ENCODE measurements at places on chromosomes 11 and 22.

DNA sequence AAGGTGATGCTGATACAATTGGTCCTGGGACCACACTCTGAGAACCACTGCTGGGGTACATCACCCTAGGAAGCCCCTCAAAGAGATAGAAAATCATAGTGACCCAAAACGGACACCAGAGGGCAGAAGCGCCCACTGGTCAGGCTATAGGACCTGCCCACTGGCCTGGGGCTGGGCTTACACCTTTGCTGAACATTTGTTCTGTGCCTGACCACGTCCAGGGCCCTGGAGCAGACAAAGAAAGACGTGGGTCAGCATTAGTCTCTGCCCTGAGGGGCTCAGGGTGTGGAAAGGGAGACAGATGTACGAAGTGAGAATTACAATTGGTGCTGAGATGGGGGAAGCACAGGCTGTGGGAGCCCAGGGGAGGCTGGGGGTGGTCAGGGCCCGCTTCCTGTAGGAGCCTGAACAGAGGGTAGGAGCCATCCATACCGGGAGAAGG lies 14.4 kb upstream of the SERPINH1 start:
- DNase-seq, result peak; percentile 84

GRCh38 chr11:61702701-61703312 lies 22.6 kb downstream of the DAGLA start:
- DNase-seq, result no peak

DNA sequence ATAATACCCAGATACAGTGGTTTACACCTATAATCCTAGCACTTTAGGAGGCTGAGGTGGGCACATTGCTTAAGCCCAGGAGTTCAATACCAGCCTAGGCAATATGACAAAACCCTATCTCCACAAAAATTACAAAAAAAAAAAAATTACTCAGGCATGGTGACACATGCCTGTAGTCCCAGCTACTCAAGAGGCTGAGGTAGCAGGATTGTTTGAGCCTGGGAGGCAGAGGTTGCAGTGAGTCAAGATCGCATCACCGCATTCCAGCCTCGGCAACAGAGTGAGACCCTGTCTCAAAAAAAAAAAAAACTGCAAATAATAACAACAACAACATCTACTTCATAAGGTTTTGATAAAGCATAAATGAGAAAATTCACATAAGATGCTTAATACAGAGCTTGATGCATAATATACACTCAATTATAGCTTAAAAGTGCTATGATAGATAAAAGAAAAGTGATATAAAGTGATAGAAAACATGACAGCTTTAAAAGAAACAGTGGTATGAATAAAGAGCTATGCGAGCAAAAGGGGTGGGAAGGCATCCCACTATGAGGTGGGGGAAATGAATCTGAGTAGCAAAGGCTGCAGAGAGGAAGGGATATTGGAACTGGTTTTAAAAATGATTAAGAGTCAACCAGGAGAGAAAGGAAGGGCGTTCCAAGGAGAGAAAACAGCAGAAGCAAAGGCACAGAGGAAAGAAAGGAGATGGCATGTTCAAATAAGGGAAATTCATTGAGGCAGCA lies 197.6 kb downstream of the KIF18A start:
- DNase-seq, result no peak

DNA sequence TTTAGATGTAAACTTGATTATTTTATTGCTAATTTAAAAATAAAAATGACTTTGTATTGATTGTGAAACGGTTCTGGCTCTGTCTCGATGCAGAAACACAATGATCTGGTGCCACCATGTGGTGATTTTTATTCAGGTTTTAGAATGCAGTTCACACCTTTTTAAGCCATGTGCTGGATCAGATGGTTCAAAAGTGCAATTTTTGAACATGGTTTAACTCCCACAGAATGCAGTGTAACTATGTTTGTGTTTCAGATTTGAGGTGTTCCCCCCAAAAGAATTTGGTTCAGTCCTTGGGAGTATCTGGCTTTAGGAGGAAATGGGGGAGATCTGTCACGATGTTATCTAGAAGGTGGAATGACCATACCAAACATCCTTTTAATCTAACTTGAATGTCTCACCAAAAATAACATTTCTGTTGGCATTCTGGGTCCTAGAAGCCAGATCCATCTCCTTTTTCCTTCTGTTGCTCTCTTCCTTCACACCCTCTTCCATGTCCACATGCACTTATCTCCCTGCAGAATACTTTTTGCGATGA lies 7.9 kb downstream of the MRPL16 start:
- DNase-seq, result peak; percentile 71

GRCh38 chr11:123330471-123330870 lies 99.6 kb upstream of the GRAMD1B start:
- no peak for DNase-seq

DNA sequence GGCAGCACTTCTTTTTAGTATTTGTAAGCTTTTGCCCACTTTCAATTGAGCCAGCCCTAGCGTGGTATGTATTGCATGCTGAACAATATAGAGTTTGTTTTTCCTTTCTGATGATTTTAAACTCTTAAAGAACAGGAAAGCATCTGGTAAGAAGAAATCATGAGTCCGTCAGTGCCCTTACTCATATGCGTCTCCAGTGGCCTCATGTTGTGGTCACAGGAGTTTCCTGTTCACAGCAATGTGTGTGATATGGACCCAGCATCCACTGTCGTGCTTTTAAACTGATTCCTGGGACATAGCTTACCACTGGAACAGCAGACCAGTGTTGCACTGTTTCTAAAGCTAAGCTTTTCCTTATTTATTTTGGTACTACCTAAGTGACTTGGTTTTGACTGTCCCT lies 40.1 kb downstream of the BID start:
- DNase-seq, result no peak

- DNase-seq, result peak; percentile 29
Observed at GRCh38 chr22:26170795-26171580, 1.7 kb downstream of the SEZ6L start.

- DNase-seq, result peak; percentile 89
Observed at GRCh38 chr11:25536289-25536688, 795.6 kb upstream of the ANO3 start.

DNA sequence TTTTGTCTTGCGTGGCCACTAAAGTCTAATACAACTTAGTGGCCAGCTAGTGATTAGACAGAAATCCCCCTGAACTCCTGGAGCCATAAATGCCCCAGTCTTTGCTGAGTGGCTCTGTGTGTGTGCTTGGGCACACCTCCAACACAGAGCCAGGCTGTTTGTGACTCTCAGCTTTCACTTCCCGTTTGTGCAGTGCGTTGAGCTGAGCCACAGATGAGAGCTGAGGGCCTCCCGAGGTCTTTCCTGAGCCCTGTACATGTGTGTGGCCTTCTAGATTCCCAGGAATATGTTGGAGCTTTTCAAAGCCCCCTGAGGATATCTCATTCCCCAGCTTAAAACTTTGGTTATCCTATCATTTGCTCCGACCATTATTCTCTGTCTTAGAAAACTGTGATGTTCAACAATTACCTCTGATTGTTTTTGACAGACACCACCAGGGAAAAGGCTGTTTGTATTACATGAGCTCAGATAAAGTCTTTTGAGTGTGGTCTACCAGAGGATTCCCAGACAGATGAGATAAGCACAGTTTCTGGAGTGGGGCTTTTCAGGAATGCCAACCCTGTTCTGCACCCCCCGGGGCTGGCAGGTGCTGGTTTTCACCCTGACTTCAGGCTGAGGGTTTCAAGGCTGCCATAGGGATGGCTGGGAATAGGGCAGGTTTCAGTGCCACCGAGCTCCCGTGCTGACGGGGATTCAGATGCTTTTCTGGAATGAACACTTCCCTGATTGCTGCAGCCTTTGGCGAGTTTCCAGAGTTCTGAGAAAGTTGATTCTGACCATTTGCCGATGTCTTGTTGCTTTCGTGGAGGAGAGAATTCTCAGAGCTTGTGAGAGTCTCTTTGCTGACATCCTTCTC lies 23.8 kb downstream of the IGHMBP2 start:
- DNase-seq, result peak; percentile 69

DNA sequence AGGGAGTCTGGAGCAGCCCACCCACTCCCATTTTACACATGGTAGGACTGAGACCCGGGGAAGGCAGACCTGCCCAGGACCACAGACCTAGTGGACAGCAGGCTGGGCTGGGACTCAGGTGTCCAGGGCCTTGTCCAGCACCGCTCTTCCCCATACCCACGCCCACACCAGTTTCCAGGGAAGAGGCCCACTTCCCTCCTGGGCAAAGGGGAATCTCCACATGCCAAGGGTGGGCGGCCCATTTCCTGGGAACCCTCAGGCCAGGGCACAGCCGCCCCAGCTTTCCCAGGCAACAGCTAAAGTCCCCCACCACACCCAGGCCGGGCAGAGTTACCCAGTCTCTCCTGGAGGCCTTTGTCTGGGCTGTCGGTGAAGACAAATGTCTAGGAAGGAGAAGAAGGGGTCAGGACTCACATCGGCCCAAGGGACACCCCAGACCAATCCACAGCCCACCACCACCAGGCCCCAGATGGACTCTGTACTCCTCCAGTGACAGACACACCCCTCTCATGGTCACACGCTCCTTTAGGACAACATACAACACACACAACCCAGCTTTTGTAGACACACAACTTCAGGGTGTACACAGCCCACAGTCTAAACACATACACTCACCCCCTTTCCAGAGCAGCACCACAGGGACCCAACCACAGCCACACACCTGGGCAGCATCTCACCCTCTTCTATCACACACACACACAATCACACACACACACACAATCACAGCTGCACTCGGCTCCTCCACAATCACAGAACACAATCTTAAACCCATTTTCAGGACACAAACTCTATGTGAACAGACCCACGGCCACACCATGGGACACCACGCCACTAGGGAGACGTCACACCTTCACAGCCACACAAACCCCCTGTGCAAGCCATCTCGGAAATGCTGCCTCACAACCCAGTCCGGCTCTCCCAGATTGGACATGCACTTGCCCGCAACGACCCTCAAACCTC lies 5.5 kb downstream of the MFNG start:
- DNase-seq, result no peak

GRCh38 chr11:76047766-76048165 lies 158.5 kb downstream of the WNT11 start:
- peak; percentile 81 for DNase-seq

GRCh38 chr22:28802595-28803123 lies 2.3 kb upstream of the XBP1 start:
- DNase-seq, result no peak

GRCh38 chr22:48580481-48580970 lies 1247.1 kb downstream of the BRD1 start:
- no peak for DNase-seq

DNA sequence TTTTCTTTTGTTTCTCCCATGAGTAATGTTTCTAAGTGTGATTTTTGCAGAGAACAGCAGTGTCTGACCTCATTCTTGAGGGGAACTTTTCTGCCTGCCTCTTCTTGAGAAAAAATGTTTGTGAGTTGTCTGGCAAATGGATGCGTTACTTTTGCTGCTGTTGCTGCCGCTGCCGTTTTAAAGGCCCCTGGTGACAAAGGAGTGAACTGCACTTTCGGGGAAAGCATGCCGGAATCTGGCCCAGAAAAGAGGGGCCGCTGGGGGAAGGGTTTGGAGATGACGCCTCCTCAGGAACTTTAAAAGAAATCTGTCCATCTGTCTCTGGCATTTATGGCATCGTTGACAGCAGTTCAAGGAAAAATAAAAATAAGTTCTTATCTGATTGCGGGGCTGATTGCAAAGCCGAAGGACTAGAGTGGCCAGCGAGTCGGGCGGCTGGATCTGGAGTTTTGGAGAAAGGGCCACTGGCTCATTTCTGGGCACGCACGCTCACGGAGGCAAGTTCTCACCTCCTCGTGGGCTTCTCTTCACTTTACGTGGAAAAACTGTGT lies 16.5 kb downstream of the ZBTB16 start:
- peak; percentile 95 for DNase-seq

- DNase-seq, result peak; percentile 80
Observed at GRCh38 chr11:45180848-45181192, 34.4 kb downstream of the PRDM11 start.

DNA sequence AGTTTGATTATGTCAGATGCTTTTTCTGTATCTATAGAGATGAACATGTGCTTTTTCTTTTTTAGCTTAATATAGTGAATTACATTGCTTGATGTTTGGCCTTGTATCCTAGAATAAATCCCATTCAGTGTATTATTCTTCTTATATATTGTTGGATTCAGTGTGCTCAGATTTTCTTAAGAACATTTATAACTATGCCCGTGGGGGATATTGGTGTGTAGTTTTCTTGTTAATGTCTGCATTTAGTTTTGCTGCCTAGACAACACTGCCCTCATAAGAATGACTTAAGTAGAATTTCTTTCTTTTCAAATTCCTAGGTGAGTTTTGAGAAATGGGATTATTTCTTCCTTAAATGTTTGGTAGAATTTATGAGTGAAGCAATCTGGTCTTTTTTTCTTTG lies 98.5 kb downstream of the TMEM135 start:
- DNase-seq, result peak; percentile 96

DNA sequence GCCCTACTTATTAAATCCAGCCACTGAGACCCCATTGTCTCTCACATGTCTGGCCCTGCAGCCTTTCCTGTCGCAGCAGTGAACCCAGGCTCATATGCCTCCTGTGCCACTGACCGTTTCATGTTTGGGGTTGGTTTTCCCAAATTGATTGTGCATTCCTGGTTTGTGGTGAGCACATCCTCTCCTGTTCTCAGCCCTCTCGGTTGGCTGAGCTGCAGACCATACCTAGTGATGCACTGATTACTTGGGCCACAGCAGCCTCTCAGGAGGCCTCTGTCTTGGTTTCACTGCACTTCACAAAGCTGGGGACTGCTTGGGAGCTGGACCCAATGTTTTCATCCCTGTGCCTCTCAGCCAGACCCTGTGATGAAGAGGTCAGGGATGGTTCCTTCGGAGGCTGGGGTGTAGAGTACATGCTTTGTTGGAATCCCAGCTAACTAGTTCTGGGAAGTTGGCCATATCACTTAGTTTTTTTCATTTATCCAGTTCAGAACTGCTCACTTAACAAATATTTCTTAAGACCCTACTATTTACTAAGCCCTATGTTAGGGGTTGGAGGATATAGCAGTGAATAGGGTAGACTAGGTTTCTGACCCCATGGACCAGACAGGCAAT lies 30.9 kb downstream of the PARVA start:
- DNase-seq, result no peak

GRCh38 chr11:72584939-72585597 lies 89.2 kb downstream of the PDE2A start:
- DNase-seq, result no peak

DNA sequence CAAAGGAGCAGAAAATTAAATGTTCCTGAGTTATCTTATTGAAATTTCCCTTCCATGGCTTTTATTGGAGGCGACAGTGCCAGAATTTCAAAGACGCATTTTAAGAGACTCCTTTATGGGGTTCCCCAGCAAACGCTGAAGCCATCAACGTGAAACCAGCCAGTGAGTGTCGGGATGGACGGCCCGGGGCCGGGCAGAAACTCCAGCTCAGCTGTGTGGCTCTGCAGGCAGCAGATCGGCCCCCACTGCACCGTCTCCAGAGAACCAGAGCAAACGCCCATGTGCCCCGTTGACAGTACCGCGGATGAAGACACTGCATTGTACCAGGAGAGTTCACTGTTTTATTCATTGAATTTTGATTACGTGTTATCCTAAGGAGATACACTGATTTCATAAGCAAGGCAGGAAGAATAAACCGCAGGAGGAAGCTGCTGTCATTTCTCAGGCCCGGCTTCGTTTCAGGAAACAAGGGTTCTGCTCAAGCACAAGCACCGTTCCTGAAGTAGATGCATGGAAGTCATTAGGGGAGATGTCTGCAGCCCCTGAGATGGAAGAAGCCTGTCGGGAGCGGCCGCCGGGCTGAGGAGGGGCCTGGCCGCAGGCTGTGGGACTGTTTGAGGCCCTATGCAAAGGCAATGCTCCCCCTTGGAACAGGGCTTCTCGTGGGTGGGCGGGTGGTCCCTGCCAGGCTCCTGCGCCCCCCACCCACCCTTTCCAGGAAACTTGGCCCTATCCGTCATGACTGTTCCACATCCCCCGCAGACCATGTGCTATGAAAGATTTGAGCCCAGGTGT lies 639.7 kb downstream of the TBC1D22A start:
- DNase-seq, result no peak

Measured in muscle of leg (tissue), 16 donors.